Epithelial cell of proximal tubule (primary cell): ENCODE measurements at places on chromosomes 4 and X. TPM values are rescaled to one million over a fixed set of nuclear protein-coding genes. Genes with fewer than 3 reads are reported as not detected.

The FAAH2 gene
- 1.2 and 6.7 TPM in 2 replicates for total RNA-seq

The PNMA5 gene
- total RNA-seq, result not detected in 2 replicates

The ARMCX1 gene
- total RNA-seq, result 15.5 and 18.3 TPM in 2 replicates

The NALF2 gene
- total RNA-seq, result 0.58 and 1.0 TPM in 2 replicates

The PRRG1 gene
- 16.0 and 28.1 TPM in 2 replicates for total RNA-seq

The PHF8 gene
- 8.5 and 10.9 TPM in 2 replicates for total RNA-seq

The VEGFC gene
- total RNA-seq, result 3.2 and 11.0 TPM in 2 replicates

The GSX2 gene
- not detected in 2 replicates for total RNA-seq

The GPC3 gene
- total RNA-seq, result 0.94 and 3.3 TPM in 2 replicates

The SCRG1 gene
- total RNA-seq, result not detected in 2 replicates

The RBM3 gene
- total RNA-seq, result 179 and 221 TPM in 2 replicates

The NFKB1 gene
- 26.2 and 35.1 TPM in 2 replicates for total RNA-seq

The MAGEA11 gene
- total RNA-seq, result not detected in 2 replicates

The GNRHR gene
- total RNA-seq, result not detected in 2 replicates

The TLL1 gene
- total RNA-seq, result 2.0 and 2.6 TPM in 2 replicates

The RGN gene
- total RNA-seq, result 0.80 and 2.9 TPM in 2 replicates

The HERC3 gene
- total RNA-seq, result 5.1 and 14.0 TPM in 2 replicates

The CNGA1 gene
- 0.87 and 2.8 TPM in 2 replicates for total RNA-seq

The TMEM47 gene
- 8.2 and 11.9 TPM in 2 replicates for total RNA-seq

The IL2RG gene
- total RNA-seq, result not detected in 2 replicates

The SERTM2 gene
- total RNA-seq, result not detected in 2 replicates

The INTU gene
- 1.6 and 4.3 TPM in 2 replicates for total RNA-seq

The CT47B1 gene
- total RNA-seq, result not detected in 2 replicates

The DHRSX gene
- 20.5 and 22.8 TPM in 2 replicates for total RNA-seq

The IL21 gene
- total RNA-seq, result not detected in 2 replicates

The NXF2 gene
- total RNA-seq, result not detected in 2 replicates

The CPLX1 gene
- 0.81 TPM in 1 of 2 replicates, not detected in the other for total RNA-seq

The ASB9 gene
- total RNA-seq, result 6.3 and 9.6 TPM in 2 replicates

The ELK1 gene
- 21.9 and 31.8 TPM in 2 replicates for total RNA-seq

The NDST3 gene
- total RNA-seq, result 1.4 TPM in 1 of 2 replicates, not detected in the other

The HS3ST1 gene
- total RNA-seq, result 2.5 and 5.1 TPM in 2 replicates

The MAGEB2 gene
- not detected in 2 replicates for total RNA-seq

The PPARGC1A gene
- total RNA-seq, result 0.72 and 1.4 TPM in 2 replicates
